ENCODE measurements at places on chromosomes 4 and X.

- DNase-seq, result no peak
Measured at GRCh38 chr4:119977076-119977940, 89.3 kb downstream of the MAD2L1 start.

DNA sequence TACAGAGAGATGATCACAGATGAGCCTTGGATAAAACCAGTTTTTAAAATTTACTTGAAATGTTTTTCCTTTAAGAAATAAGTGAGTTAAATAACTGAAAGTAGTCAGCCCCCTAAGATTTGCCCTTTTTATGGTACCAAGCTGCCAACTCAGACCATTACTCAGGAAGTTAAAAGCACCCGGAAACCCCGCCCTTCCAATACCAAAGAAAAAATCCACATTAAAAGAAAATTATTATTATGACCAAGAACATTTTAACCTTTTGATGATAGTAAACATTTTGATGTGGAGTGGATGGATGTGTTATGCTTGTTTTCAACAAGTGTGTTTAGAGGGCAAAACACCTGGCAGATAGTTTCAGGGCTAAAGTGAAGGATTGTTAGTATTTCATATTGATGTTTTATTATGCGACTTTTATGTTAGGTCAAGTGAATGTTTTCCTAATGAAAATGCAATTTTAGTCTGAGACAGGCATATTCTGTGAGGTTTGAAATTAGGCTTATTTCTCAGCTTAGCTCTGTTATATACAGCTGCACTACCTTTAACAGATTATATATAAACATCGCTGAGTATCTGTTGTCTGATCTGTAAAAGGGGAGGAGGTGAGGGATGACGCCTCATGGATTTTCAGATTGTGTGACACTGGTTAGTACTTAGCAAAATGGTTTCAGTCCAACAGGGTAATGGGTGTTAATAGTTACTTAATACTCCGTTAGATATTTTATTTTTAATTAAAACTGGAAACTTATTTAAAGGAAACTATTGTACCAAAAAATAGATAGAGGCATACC, 89.0 kb downstream of the KDM6A start:
- DNase-seq, result no peak

DNA sequence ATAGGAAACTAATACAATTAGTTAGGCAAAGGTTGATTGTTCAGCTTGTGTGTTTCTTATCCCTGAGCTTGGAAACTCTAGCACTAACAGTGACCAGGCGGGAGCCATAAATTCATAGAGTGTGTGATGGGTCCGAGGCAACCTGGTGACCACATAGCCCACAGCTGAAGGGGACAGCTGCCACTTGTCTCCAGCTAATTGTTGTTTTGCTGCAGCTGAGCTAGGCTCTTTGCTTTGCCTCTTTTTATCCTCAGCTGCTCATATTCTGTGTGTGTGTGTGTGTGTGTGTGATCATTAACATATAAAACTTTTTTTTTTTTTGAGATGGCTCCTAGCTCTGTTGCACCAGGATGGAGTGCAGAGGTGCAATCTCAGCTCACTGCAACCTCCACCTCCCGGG, 53.2 kb downstream of the DOCK11 start:
- no peak for DNase-seq

GRCh38 chr4:15145709-15146108, 143.4 kb downstream of the CPEB2 start:
- no peak for DNase-seq

GRCh38 chr4:74630551-74630950, 163.8 kb downstream of the BTC start:
- DNase-seq, result no peak

DNA sequence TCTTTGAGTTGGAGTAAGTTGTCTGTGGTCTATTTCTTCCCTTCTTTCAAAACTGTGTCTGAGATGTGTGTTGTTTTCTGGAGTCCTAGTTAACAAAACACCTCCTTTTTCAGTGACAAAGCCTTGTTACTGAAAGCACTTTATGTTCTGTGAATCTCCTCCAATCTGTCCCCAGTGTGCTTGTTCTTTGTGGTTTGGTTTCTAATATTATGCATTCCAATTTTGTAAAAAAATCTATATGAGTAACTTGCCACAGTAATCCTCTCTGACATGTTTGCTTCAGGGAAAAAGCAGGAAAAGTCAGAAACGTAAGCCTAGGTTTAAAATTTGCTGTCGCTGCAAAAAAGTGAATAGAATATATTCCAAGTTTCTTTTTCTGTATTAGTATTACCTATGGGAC, 12.4 kb downstream of the PRRG1 start:
- no peak for DNase-seq

DNA sequence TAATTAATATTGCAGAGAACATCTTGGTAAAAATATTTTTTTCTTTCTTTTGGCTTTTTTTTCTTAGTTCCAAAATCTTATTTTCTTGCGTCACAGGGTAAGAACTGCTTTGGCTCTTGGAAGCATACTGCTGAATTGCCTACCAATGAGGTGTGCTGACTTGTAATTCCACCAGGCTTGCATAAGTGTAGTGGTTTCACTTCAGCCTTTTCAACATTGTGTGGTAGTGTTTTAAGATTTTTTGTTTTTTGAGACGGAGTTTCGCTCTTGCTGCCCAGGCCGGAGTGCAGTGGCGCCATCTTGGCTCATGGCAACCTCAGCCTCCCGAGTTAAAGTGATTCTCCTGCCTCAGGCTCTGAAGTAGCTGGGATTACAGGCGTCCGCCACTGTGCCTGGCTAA, 42.4 kb downstream of the N4BP2 start:
- DNase-seq, result no peak

DNA sequence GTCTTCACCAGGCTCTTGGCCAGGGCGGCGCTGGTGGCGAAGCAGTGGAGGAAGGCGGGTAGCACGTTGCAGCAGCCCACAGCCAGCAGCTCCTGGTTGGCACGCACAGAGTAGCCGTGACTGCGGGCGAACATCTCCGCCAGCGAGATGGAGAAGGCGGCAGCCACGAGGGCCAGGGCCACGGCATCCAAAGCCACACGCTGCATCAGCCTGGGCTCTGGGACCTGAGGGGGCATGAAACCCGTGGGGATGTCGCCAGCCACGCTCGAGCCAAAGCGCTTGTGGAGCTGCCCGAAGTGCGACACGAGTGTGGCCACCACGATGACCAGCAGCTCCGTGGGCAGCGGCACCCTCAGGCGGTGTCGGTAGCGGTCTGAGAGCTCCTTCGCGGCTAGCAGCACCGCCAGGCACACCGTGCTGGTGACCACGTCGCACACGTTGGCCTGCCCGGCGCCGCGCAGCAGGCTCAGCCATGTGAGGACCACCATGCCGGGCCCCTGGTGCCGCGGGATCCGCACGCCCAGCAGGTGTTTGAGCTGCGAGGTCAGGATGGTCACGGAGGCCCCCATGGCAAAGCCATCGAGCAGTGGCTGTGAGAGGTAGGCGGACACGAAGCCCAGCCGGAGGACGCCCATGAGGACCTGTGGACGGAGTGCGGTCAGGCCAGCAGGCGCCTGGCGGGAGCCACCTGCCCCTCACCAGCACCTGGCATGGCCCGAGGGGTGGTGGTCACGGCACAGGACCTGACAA, 3.1 kb downstream of the IDUA start:
- no peak for DNase-seq

DNA sequence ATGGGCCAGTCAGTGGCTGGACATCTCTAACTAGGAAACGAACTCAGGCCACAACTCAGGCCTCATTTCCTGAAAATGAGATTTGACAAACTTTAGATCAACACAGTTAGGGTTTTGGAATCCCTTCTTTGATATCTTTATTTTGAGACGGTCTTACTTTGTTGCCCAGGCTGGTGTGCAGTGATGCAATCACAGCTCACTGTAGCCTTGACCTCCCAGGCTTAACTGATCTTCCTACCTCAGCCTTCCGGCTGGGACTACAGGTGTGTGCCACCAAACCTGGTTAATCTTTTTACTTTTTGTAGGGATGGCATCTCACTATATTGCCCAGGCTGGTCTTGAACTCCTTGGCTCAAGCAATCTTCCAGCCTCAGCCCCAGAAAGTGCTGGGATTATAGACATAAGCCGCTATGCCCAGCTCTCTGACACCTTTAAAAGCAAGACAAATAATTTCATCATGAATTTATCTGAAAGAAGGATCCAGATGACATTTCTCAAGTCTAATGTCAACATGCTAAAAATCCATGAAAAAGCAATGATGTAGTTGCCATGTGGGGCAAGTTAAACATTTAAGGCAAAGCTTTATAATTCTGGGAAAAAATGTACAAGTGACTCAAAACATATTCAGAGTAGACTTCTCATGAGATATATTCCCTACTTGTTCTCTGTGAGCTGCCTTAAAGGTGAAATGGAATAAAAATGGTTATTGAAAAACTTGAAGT, 89.1 kb upstream of the CBR4 start:
- no peak for DNase-seq

GRCh38 chrX:19096586-19096985, 25.7 kb downstream of the ADGRG2 start:
- no peak for DNase-seq

- no peak for DNase-seq
Measured at GRCh38 chrX:39648548-39649254, 449.1 kb downstream of the BCOR start.

DNA sequence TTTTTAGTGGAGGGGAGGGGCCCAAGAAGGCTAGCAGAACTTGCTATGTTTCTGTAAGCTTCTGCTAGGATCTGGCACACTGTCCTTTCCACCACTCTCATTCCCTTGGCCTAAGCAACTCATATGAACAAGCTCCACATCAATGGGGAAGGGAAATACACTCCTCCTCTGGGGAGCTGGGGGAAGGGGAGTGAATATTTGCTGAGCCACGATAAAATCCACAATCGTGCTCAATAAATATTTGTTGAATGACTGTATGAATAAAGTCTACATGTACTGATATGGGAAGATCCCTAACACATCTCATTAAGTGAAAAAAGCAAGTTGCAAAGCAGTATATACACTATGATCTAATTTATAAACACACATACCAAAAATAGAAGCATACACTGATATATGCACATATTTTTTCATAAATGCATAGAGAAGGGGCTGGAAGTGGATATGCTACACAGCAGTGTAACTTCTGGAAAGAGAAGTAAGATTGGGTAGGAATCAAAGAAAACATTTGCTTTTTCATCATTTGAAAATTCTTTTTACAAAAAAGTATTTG, 95.8 kb upstream of the EFHC2 start:
- no peak for DNase-seq

GRCh38 chr4:72112514-72113156, 80.8 kb downstream of the NPFFR2 start:
- no peak for DNase-seq

DNA sequence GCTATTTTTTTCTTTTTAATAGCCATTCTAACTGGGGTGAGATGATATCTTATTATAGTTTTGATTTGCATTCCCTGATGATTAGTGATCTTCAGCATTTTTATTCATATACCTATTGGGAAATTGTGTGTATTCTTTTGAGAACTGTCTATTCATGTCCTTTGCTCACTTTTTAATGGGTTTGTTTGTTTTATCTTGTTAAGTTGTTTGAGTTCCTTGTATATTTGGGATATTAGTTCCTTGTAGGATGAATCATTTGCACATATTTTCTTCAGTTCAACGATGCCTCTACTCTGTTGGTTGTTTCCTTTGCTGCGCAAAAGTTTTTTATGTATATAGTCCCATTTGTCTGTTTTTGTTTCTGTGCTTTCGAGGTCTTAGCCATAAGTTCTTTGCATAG, 43.1 kb upstream of the DRP2 start:
- no peak for DNase-seq

DNA sequence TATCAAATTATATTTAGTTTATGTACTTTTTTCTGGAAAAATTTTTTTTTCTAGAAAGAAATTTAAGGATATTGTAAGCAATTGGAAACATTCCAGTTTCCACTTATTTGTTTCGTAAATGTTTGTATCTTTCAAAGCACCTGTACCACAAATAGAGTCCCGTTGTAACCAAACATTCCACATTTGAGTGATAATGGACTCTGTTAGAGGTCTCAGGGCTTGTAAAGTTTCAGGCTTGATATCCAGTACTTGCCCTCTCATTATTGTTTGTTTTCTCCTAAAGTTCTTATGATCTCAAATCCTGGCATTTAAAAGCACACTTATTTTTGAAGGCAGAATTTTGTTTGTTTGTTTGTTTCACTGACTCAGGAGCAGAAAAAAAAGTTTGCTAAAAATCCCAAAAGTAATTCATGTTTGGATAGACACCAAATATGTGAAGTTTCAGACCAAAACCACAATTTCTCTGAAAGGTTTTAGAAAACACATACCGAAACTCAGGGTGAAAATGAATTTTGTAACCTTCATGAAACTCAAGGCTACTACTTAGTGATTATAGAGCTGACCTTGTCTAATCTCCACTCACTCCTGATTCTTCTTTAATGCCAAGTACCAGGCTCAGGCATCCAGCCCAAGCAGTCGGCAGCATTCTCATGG, 5.7 kb upstream of the TMEM192 start:
- DNase-seq, result no peak

GRCh38 chr4:92253986-92254671, 49.6 kb upstream of the GRID2 start:
- DNase-seq, result no peak

DNA sequence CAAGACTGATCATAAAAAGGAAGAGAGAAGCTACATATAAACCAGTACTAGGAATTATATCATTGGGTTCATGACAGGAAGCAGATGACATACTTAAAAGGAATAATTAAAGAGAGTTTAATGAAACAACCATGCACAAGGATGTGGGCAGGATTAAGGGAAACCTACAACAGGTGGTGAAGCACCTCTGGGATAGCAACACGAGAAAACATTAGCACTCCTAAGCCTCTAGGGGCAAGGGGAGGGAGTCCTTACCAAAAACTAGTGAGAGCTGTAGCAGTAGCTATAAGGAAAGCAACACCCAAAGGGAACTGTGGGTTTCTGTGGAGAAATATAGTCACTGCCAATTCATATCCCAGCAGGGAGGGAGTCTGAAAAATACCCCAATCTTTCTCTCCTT, 7.2 kb upstream of the THOC2 start:
- no peak for DNase-seq

GRCh38 chr4:16124232-16124631, 40.4 kb upstream of the PROM1 start:
- no peak for DNase-seq
